AG09309 (cell line): ENCODE measurements at places on chromosomes 3 and 15.

GRCh38 chr3:9067352-9067975 is 104.2 kb upstream of the RAD18 start:
- DNase-seq, result peak; percentile 27

DNA sequence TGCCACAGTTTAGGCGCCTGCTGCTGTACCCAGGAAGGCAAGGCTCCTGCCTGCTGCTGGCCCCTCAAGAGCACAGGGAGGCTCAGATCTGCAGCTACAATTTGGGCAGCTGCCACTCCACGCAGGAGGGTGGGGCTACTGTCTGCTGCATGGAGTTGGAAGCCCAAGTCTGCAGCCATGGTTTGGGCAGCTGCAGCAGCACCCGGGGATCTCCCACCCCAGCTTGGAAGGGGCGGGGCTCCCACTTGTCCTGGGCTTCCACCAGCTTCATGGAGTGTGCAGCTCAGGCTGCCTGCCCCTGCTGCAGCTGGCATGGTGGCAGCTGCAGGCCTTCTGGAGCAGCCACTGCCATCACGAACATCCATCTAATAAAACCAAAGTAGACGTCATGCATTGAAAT is 512.9 kb downstream of the PYDC2 start:
- DNase-seq, result no peak

GRCh38 chr3:133979553-133979952 is 50.2 kb downstream of the SLCO2A1 start:
- DNase-seq, result no peak

- no peak for DNase-seq
These were observed 83.0 kb upstream of the NAALADL2 start for GRCh38 chr3:174776123-174776522.
